GM18507 (cell line): ENCODE measurements at places on chromosomes 4 and X.

DNA sequence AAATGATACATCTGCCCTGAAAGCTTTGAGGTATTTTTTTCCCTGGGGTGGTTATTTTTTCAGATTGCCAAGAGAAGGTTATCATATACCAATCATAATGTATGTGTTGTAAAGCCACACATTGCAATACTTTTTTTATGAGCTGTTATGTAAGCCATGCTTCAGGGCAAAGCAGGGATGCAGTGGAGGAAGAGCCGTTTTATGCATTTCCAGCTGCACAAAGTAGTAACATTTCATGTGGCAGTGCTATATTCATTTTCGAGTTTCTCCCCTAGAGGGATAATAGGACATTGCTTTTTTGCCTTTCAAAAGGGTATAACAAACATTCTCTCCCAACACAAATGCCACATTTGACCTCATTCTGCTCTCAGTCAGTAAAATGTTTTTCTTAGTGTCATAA lies 68.5 kb downstream of the GALNT7 start:
- no peak for DNase-seq

- DNase-seq, result no peak
Measured at GRCh38 chr4:29319663-29320340, 1400.4 kb upstream of the PCDH7 start.

- DNase-seq, result no peak
Measured at GRCh38 chrX:10939424-10939823, 171.7 kb upstream of the HCCS start.

GRCh38 chr4:137998666-137999429 lies 243.3 kb downstream of the SLC7A11 start:
- no peak for DNase-seq

DNA sequence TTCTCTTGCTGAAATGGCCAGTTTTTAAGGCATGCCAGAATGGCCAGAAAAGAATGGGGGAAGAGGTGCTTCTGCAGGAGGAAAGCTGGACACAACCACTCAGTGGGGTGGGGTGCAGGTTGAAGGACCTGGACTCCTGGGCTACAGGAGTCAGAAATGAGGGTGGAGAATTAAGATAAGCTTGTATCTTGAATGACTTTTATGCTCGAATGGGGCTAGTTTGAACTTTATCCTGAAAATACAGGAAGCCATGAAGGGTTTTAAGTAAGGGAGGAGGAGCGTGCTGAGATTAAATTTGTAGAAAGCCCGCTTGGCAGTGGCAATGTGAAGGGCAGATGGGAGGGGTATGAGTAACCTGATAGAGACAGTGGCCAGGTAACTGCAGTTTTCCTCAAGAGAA lies 66.5 kb downstream of the ELOVL6 start:
- no peak for DNase-seq

- no peak for DNase-seq
Measured at GRCh38 chr4:169975131-169975837, 50.9 kb downstream of the MFAP3L start.

- no peak for DNase-seq
Measured at GRCh38 chr4:147318586-147318985, 162.3 kb upstream of the EDNRA start.

DNA sequence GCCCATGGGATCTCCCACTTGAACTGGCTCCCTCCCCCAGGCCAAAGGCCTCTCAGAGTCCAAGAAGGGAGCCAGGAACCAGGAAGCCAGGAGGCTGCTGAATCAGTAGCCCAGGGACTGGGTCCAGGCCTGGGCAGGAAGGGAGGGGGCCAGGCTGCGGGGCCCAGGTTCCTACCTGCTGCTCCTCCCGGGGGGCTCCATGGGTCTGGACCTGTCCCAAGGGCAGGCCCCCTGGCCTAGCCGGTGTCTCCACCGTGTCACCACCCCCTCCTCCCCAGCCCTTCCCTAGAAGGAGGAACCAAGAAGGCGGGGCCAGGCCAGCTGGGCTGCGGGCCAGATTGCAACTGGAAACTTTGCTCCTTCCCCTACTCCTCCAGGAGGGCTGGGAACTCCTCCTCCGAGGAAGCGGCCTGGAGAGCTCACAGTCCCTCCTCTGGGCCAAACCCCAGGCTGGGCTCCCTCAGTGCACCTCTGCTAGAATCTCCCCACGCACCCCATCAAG lies at the start of gene IQSEC2:
TSS of gene IQSEC2 (minus strand) at position 264 of the 502 bp plus-strand sequence.
- no peak for DNase-seq

DNA sequence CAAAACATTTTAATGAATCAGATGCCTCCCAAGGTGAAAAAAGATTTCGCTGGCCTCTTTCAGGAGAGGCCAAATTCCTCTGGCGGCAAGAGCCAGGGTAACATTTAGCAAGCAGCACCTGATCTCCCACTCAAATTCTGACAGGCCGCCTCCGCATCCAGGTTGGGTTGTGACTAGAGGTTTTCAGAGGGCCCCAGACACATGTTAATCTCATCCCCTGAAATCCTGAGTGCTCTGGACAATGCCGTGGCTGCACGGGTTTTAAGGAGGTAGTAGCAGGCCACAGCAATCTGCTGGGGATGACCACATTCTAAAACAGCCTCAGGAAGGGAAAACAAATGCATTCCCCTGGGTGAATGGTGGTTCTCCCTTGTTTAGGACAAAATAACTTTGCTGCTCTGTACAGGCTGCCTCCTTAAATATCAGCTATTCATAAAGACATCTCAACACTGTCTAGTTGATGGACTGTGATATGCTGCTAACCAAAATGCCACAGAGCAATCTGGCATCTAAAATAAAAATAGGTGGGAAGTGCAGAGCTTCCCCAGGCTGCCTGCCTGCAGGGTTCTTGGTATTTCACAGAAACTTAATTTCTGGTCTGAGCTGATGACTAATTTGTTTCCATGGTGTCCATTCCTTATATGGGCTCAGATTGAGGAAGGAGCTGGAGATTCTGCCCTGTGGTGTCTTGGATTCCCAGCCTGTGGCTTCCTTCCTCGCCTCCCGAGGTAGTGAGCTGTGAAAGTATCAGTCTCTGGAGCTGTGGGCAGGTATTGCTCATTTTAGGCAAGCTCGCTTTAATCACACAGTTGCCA lies 202.0 kb downstream of the DCLK2 start:
- no peak for DNase-seq

- DNase-seq, result no peak
Measured at GRCh38 chr4:151822331-151822730, 61.5 kb upstream of the GATB start.

DNA sequence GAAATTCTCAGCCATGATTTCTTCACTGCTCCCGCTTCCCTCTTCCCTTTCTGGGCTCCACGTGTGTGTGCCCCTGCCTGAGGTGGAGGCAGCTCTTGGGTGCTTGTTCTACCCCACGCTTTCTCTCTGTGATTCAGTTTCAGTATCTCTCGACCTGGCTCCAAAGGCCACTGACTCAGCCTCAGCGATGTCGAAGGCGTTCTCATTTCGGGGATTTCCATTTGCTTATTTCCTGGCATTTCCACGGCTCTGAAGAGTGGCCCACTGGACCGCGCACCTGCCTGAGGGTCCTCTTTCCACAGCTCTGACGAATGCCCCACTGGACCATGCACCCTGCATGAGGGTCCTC lies 52.4 kb downstream of the GAK start:
- DNase-seq, result no peak

- no peak for DNase-seq
Measured at GRCh38 chr4:159117968-159118367, 15.1 kb downstream of the RAPGEF2 start.

GRCh38 chrX:1002611-1003010 lies 209.8 kb downstream of the CRLF2 start:
- DNase-seq, result no peak

- DNase-seq, result no peak
Measured at GRCh38 chrX:132602701-132603100, 113.9 kb upstream of the MBNL3 start.

DNA sequence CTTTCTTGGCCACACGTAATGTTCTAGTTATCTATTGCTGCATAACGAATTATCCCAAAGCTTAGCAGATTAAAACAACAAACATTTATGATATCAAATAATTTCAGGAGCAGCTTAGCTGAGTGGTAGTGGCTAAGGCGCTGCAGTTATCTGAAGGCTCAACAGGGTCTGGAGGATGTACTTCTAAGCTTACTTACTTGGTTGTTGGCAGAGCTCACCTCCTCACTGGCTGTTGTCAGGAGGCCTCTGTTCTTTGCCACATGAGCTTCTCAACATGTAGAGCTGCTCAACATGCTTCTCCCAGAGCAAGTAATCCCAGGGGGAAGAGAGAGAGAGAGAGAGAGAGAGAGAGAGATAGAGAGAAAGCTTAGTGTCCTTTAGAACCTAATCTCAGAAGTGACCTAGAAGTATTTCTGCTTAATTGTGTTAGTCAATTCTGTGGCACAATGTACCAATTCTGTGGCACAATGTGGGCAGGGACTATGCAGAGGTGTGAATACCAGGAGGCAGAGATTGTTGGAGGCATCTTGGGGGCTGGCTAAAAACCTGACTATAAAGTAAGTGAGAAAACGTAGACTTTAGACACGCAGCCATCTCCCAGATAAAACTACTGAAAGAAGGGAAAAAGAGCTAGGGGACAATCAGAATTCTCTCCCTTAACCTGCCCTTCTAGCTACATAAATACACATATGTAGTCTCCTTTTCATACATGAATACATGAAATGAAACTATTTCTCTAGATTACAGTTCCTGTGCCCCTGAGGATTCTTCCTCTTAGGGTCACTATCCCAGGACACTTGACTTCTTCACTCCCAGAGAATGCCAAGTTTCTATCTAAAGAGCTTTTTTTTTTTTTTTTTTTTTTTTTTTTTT lies 40.2 kb downstream of the HOPX start:
- DNase-seq, result no peak

- DNase-seq, result no peak
Measured at GRCh38 chr4:110815950-110816349, 193.1 kb upstream of the PITX2 start.

DNA sequence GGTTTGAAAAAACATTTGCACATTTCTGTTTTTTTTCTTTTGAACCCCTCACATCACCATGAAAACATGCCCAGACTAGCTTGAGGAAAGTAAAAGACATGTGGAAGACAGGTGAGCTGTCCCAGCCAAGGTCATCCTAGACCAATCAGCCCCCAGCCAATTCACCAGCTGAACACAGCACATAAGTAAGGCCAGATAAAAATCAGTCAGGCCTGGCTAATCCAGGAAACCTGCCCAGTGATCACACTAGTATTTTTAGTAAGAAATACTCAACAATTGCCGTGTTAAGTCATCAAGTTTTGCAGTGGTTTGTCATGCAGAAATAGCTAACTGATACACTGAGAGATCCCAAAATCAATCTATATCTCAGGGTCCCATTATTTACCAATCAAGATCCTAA lies 4.4 kb upstream of the SMR3A start:
- no peak for DNase-seq

- no peak for DNase-seq
Measured at GRCh38 chrX:108270280-108270679, 167.9 kb downstream of the COL4A6 start.

DNA sequence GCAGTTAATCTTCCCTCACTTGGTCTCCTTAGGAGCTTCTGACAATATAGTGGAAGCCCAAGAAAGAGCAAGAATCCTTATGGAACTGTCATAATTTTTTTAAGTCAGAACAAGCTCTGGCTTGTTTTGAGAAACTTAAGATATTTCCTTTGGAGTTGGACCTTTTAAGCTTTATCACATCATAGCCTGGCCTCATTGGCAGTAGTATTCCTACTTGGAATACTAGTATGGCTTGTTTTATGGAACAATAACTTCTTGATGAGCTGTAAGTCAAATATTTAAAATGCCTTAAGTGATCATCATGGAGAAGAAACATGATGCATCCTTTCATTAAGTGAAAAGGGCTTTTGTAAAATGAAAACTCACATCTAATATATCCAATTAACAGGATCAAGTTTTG lies 78.0 kb upstream of the NRK start:
- no peak for DNase-seq

DNA sequence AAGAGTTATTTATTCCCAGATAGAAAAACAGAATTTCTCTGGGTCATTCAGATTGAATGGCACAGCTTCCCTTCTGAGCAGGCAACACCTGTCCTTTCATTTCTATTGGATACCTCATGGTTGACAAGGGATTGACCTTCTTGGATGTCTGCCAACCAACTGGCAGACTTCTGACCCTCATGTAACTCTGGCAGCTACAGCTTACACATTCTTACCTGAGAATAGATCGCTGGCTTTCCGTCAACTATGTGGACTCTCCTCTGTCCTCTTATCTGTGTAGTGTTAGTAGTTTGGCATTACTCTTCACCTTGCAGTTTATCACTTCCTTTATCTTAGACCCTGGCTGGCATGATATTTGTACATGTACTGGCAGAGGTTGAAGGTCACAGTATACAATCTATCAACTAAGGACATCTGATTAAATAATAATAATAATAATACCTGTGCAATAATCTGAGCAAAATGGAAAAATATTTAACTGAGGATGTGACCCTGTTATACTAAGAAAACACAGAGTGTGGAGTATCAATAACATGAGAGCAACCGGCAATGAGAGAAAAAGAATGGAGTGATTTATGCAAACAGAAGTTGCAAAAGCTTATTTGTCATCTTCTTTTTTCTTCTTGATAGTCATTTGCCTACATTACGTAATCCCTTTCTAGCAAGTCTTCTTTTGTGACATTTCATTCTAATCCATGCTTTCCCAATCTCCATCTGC lies 1118.2 kb downstream of the ARAP2 start:
- no peak for DNase-seq

GRCh38 chrX:18970465-18970864 lies 13.4 kb downstream of the PHKA2 start:
- no peak for DNase-seq

DNA sequence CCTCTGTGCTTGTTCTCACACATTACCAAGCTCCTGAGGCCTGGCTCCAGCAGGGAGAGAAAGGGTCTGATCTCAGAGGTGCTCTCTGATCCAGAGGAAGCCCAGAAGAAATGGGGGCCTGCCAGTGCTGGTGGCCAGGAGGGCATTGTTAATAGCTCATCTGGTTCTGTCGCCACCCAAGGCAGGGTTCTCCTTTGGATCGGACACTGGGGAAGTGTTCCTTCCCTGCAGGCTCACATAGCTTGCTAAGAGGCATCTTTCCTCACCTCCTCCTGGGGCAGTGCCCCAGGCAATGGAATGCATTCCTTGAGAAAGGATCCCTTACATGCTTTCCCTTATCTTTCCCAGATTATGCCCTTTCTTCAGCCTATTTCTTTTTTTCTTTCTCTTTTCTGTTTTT lies 53.8 kb downstream of the RBM47 start:
- DNase-seq, result no peak

- no peak for DNase-seq
Measured at GRCh38 chr4:144499777-144500176, 146.2 kb upstream of the HHIP start.

- DNase-seq, result no peak
Measured at GRCh38 chrX:2766906-2767305, 15.1 kb downstream of the XG start.

GRCh38 chr4:37422102-37422501 lies 177.6 kb downstream of the NWD2 start:
- DNase-seq, result no peak

DNA sequence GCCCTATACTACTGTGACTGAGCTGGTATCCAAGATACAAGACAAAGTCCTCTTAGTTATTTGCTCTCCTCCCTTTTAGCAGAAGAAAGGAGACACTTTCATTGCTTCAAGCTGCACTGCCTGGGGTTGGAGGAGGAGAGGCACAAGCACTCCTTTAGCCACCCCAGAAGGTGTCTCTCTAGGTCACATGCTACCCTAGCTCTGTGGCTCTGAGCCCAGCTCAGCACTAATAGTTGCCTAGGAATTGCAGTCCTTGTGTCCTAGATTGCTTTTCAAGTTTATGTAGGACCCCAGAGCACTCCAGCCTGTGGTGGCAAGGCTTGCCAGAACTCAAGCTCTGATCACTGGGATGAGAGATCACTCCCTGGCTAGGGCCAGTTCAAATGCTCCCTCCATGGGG lies 24.4 kb upstream of the LHFPL1 start:
- DNase-seq, result no peak
